ENCODE measurements at places on chromosomes 2 and 18.

DNA sequence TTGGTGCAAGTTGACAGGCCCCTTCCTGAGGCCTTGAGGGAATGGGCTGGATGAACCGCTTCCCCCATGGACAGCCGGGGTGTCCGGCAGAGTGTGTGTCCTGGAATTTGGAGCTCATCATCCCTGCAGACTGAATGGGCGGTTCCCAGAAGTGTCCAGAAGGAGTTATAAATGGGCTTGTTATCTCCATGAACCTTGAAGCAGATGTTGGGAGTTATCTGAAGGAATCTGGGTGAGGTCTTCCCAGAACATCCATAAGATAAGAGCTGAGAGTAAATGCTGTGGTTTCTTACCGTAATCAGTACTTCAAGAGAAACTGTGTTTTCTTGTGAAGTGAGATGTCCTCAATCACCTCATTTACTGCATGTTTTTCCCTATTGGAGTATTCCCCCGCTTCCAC lies 21.1 kb downstream of the PLB1 start:
- DNase-seq: no peak

DNA sequence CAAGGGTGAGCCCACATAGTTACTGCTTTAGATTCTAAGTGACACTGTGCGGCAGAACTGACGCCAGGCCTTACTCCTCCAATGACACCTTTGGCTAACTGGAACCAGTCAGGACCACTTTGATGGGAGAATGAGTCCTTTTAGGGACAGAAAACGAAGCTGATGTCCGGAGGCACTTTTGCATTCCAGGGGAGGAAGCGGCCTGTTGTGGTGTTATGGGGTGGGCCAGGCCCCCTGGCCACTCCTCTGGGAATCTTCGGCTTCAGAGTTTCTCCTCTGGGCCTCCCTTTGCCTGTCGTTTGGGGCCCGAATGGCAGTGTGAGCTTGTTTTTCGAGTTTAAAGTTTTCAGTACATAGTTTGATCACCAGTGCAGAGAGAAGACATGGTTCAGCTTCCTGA lies 65.9 kb downstream of the MBP start:
- no peak for DNase-seq

DNA sequence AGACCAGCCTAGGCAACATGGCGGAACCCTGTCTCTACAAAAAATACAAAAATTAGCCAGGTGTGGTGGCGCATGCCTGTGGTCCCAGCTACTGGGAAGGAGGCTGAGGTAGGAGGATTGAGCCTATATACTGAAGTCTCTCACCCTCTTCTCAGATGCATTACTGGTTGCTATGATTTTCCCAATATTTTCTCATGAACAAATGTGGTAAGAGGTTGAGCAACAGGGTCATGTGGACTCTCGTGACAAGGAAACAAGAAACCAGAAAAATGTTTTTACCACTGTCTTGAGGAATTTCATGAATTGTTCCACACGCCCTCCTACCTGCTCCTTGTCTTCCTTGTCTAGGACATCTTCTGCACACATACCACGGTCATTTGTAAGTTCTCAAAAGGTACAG lies 12.4 kb downstream of the LMAN2L start:
- DNase-seq: no peak

DNA sequence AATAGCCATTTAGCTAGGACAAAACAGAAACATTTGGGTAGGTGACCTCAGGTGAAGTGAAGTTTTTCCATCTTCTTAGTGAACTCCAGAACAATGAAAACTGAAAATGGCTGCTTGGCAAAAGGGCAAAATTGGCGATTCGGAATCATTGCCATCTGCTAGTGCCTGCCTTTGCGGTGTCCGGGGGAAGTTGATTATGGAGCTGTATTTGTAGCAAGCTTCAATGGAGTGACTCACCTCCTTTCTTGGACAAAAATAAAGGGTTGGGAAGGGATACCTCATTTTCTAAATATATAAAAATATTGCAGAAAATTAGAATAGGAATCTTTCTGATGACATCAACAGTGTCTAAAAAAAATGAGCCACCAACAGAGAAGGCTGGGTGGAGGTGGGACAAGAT lies 460.5 kb downstream of the TGIF1 start:
- DNase-seq: no peak

DNA sequence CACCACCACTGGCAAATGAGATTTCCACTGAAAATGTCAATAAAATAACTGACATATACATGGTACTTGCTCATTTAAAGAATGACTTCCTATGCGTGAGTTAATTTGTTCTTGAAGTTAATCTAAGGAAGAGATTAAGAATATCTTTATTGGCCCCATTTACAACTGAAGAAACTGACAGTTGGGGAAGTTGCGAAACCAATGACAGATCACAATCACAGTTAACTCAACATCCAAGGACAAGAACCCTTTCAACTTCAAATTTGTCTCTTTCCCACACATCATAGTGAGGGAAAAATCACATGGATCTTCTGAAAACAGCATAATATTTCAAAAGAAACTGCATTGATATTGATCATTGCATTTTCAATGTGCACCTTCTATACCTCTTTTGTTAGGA lies 565.4 kb downstream of the IRS1 start:
- no peak for DNase-seq

DNA sequence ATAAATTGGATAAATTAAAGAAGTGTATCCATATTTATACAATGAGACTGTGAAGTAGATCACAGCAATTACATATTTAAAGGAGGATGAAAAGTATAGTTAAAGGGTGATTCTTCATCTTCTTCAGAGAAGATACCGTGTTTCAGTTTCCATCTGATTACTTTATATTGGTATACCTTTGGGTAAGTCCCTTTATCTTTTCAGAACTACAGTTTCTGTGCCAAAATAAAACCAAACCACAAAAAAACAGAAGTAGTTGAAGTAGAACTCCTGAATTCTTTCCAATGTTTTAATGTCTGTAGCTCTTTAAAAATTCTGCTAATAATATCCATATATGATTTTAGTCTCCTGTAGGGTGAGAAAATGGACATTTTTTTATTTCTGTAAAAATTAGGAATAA lies 231.2 kb upstream of the LINC00305 start:
- no peak for DNase-seq

Data from esophagus squamous epithelium (tissue), 5 donors.